ENCODE measurements at places on chromosomes 5 and 9. TPM values are rescaled to one million over a fixed set of nuclear protein-coding genes. Genes with fewer than 3 reads are reported as not detected.

Gene SMIM3
- 46.3 TPM for total RNA-seq

Gene INSL6
- total RNA-seq, result not detected

Gene GABRG2
- not detected for total RNA-seq

Gene GFI1B
- not detected for total RNA-seq

Gene TNFSF8
- total RNA-seq, result not detected

Gene PHF19
- total RNA-seq, result 13.8 TPM

Gene DIPK1B
- total RNA-seq, result not detected

Gene FBLL1
- 0.36 TPM for total RNA-seq

Gene ISL1
- total RNA-seq, result not detected

Gene CSF1R
- 0.88 TPM for total RNA-seq

Gene LRRC14B
- under 0.01 TPM for total RNA-seq

Gene DNM1
- total RNA-seq, result 3.6 TPM

GRCh38 chr9:18423791-18424531, 50.0 kb upstream of the ADAMTSL1 start:
- DNase-seq, result no peak

- no peak for DNase-seq
Observed at GRCh38 chr5:32686799-32687498, 24.2 kb upstream of the NPR3 start.

DNA sequence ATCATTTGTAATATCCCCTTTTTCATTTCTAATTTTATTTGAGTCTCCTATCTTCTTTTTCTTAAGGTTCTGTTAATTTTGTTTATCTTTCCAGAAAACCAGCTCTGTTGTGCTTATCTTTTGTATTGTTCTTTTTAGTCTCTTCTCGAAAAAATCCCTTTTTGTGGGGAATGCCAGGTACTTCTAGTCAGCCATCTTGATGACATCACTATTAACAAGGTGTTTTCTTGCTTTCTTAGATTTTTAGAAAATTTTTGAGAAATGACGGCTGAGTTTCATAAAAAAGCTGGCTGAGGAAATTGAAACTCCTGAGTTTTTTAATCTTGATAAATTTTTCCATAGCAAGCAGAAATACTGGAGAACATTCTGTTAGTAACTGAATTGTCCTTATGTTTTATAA, 10.7 kb downstream of the RNF180 start:
- no peak for DNase-seq

DNA sequence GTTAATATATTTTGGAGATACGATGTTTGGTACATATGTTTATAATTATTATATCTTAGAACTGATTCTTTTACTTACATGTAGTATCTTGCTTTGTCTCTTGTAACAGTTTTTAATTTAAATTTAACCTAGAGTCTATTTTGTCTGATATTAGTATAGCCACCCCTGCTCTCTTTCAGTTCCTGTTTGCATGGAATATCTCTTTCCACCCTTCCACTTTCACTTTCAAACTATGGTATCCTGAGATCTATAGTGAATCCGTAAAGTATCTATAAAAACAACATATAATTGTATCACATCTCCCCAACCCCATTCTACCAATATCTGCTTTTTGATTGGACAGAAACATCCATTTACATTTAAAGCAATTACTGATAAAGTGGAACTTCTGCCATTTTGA, 7.2 kb downstream of the IRGM start:
- no peak for DNase-seq

DNA sequence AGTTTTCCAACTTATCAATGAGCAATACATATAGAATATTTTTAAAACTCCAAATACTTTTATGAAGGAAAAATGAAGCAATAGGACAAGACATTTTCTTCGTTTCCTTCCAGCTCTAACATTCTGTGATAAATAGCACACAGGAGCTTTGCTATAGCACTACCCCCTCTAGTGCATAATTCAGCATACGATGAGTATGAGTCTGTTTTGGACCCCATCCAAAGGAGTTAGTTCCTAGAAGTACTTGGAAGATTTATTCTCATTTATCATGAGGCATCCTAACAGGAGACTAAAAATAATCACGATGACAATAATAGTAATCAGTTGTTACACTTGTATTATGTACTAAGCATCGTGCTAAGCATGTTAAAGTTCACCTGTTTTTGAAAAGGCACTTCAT, 1061.3 kb upstream of the DMAC1 start:
- peak; percentile 51 for DNase-seq

DNA sequence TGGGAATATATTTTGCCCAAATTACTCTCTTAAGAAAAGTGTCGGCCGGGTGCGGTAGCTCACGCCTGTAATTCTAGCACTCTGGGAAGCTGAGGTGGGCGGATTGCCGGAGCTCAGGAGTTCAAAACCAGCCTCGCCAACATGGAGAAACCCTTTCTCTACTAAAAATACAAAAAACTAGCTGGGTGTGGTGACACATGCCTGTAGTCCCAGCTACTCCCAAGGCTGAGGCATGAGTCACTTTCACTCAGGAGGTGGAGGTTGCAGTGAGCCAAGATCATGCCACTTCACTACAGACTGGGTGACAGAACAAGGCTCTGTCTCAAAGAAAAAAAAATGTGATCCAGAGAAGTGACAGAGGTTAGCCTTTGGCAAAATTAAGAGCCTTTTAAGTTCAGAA, 26.4 kb upstream of the TMEM171 start:
- no peak for DNase-seq

- DNase-seq, result no peak
Observed at GRCh38 chr5:67875601-67876000, 340.0 kb upstream of the PIK3R1 start.

DNA sequence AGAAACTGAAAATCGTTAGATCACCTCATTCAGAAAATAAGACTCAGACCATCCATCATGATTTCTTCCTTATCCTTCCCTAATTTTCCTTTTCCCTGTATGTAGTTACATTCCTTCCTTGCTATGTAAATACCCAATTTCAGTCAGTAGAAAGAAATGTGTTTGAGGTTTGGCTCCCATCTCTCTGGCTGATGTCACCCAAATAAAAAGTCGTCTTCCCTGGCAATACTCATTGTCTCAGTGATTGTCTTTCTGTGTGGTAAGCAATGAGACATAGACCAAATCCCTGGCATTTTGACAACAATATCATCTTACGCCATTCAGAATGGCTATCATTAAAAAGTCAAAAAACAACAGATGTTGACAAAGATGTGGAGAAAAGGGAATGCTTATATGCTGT, 303.9 kb upstream of the EDIL3 start:
- DNase-seq, result peak; percentile 78

DNA sequence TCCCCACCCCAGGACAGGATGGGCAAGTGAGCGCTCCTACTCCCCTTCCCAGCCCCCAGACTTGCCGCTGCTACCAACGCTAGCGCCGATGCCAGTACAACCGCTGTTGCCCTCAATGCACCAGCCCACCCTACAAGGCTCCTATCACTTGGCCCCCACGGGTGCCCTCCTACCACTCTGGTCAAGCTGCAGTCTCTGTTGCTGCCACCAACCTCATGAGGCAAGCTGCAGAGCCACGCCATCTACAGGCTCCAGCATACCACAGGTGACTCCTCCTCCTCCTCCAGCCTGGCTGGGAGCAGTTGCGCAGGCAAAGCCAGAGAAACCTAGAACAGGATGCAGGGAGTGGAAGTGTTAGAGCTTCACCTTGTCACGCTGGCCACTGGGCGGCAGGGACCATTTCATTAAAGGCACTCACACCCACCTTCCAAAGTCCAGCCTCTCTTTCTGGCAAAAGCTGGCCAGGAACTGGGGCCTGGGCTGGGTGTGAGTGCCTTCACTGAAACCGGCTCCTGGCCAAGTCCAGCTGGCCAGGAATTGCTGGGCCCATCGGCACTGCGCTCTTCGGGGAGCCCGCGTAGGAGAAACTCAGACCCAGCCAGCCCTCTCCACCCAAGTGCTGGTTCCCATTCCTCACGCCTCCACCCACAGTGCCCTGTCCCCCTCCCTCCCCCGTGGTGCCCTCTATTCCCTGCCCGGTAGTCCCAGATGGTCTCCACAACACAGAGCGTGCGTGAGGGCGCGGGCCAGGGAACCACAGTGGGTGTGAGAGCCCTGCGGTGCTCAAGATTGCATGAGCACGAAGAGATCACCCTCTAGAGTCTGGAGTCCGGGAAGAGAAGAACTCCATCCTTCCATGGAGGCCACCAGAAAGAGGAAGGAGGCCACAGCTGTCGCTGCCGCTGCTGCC, 1.6 kb upstream of the PCAT7 start:
- peak; percentile 50 for DNase-seq

- DNase-seq, result peak; percentile 59
Observed at GRCh38 chr9:114051706-114052105, 26.4 kb downstream of the AMBP start.

- DNase-seq, result no peak
Observed at GRCh38 chr9:110691002-110691549, 22.5 kb downstream of the MUSK start.

GRCh38 chr9:19620326-19620725, 168.5 kb downstream of the SLC24A2 start:
- DNase-seq, result no peak

DNA sequence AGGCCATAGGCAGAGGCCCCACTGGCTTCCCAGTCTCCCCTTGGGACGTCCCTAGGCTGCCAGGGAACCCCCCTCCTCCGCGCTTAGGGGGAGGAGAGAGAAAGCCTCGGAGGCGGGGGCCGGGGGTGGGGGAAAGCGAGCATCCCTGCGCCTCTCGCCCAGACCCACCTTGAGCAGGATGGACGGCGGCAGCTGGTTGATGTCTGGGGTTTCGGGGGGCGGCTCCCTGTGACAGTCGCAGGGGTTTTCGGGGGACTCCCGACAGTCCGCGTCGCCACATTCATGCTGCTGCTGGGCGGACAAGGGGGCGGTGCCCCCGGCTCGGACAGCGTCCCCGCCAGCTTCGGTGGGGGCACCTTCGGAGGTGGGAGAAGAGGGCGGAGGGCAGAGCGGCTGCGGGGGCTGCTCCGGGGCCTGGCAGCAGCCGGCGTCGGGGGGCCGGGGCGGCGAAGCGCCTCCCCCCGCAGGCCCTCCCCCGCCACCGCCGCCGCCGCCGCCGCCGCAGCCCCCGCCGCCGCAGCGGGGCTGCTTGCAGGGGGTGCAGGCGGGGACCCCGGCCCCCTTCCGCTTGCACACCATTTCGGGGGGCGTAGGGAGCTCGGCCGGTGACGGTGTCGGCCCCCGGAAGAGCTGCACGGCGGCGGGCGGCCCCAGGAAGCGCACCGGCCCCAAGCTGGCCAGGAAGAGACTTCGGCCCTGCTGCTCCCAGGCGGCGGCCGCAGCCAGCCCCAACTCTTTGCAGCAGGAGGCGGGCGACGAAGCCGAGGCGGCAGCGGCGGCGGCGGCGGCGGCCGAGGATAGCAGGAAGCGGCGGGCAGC, 1.2 kb downstream of the FBXL17 start:
- DNase-seq, result peak; percentile 65

DNA sequence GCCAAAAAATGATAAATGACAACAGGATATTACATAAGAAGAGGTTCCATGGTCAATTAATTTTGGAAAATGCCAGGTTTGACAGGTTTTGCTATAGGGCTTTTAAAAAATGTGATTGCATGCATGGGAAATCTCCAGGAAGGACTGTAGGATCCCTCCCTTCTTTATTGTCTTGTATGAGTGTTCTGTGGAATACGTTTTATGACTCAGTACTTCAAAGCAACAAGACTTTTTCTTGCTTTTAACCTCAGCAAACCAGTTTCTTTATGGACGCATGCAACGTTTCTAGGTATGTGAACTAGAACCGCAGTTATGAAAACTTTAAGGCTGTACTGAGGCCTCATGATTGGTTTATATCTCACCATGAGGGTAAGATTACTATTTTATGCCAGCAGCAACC, 76.6 kb upstream of the NTRK2 start:
- DNase-seq, result no peak

- no peak for DNase-seq
Observed at GRCh38 chr5:113276001-113276400, 158.8 kb downstream of the TSSK1B start.

DNA sequence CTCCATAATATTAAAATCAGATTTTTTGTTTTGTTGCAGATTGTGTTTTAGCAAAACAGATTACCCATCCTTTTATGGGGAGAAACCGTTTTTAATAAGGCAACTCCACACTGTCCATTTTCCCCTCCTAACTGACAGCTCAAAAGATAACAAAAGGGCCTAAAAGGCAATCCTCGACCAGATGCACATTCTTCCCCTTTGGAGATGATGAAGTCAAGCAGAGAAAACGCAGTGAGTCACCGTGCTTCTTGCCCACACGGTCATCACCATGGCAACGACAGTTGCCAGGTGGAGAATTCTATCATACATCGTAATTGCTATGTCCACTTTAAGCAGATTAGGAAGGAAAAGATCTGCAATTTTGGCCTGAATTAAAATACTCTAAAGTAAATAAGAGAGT, 96.4 kb downstream of the DIRAS2 start:
- no peak for DNase-seq

DNA sequence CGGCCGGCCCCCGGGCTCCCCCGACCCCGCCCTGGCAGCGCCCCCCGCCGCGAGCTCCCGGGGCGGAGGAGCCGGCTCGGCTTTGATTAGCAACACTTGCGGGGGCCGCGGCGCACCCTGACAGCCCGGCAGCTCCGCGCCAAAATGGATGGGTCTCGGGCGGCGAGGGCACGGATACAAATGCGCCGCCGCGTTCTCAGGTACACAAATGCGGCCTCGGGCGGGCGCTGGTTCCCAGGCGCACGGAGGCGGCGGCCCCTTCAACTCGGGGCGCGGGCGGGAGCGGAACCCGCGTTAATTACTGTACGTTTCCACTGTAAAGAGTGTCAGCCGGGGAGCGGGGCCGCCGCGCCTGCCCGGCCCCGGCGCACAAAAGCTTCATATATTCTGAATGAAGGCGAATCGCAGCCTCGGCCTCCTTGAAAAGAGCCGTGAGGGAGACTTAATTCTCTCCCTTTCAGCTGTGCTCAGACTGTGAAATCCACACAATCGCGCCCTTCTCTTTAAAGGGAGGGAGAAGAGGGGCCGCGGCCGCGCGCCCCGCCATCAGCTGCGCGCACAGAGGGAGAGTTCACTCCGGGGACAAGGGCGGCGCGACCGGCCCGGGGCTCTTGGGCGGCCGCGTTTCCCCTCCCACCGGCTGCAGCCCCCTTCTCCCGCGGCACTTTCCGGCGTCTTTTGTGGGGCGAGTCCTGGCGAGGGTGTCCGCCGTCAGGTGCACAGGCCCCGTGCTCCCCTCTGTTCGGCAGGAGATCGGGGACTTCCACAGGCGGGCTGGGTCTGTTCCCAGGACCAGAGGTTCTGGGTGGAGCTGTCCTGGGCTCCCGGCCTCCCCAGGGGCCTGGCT, 27.0 kb downstream of the MSX2 start:
- DNase-seq, result no peak

GRCh38 chr5:58813855-58814254, 231.0 kb downstream of the RAB3C start:
- DNase-seq, result no peak

DNA sequence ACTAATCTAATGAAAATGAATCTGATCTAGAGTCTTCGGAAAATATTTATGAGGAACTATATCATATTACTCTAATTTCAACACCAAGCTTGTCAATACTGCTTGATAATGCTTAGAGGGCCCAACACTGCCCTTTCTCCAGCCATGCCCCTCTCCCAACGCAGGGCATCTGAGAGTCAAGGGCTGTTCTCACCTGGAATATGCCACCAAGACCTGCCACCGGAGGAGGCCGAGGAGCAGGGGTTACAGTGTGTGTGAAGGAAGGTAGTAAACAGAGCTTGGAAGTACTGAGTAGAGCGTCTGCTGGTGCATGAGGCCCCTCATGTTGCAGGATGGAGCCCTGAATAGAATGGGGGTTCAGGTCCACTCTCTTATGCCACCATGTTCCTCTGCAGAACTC, 301.3 kb upstream of the MPDZ start:
- DNase-seq, result no peak

GRCh38 chr9:74960561-74960960, 7.8 kb upstream of the C9orf40 start:
- DNase-seq, result peak; percentile 43

Measured in osteoblast (primary cell).